ENCODE measurements at places on chromosomes 7 and 10.

DNA sequence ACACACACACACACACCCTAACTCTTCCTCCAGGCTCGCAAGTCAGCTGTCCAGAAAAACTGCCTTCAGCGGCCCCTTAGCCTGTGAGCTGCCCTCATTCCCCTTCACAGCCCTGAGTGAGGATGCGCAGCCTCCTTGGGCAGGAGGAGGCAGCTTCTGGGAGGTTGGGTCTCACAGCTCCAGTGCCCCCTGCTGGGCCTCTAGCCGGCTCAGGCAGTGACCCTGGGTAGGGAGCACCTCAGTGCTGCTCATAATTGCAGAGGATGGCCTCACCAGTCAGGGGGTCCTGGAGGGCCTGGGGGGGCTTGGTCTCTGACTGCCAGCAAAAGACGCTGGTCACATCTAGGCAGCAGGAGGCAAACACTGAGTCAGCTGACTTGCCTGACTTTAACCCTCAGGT lies 43.7 kb downstream of the ZNF273 start:
- DNase-seq = no peak

DNA sequence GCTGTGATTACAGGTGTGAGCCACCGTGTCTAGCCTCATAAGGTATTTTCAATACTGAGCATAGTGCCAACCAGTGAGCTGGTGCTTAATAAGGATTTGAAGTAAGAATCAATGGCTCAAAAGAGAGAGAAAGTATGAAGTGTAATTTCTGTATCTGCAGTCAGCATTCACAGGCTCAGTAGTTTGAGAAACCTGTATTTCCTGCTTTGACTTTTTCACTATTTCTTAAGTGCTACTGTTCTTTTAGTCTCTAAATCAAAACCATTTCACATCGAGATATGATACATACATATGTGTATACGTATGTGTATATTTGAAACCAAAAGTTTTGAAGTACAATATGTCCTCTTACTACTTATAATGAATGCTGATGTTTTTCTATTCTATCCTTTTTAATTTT lies 189.9 kb downstream of the PPP1R9A start:
- no peak for DNase-seq

GRCh38 chr7:84823530-84823929 lies 363.3 kb downstream of the SEMA3D start:
- no peak for DNase-seq

- DNase-seq = no peak
Observed at GRCh38 chr7:159109653-159110035, 35.0 kb downstream of the VIPR2 start.

GRCh38 chr7:85186083-85186520 lies 754 bp downstream of the SEMA3D start:
- peak; percentile 10 for DNase-seq

- DNase-seq = no peak
Observed at GRCh38 chr10:88964869-88965415, 12.4 kb upstream of the ACTA2 start.

GRCh38 chr10:101367569-101368453 lies 13.8 kb downstream of the BTRC start:
- no peak for DNase-seq

- DNase-seq = no peak
Observed at GRCh38 chr7:84162584-84162983, 32.0 kb downstream of the SEMA3A start.

GRCh38 chr10:70315276-70315675 lies 31.5 kb upstream of the NPFFR1 start:
- no peak for DNase-seq

GRCh38 chr7:138907850-138908249 lies 73.3 kb downstream of the KIAA1549 start:
- DNase-seq = no peak

DNA sequence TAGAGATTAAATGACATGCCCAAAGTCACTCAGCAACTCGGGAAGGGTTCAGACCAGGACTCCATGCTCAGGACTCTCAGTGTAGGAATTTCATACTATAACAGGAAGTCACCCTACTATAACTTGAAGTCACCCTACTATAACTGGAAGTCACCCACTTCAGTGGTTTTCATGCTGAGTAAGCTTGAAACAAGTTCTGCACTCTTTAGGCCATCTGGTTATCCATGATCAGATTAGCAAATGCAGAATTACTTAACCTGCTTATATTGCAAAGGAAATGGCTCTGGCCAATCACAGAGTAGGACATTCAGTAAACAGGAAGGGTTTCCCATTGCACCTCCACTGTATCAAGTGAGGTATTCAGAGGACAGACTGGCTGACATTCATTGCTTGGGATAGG lies 1240.4 kb downstream of the GATA3 start:
- peak; percentile 8 for DNase-seq

DNA sequence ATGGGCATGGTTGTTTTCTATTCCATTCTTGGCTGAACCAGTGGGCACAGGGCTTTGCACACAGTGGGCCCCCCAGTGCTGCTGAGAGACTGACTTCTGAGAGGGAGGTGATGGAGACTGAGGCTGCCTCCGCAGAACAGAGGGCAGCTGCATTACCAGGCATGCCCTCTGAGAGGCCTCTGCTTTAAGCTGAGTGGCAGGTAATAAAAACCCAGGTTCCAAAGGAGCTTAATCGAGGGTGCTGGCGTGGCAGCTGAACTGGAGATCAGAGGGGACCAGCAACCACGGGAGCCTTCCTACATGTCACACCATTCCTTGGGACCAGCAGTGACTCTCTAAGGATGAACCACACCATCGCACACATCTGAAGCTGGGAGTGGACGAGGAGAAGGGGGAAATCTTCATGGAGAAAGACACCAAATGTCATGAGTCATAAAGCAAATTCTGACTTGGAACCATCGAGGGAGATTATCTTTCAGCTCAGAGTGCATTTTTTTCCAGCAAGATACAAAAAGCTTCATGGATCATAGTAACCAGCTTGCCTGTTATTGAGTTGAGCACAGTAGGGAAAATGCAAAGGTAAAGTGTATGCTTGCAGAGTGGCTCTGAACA lies 24.6 kb downstream of the HIPK2 start:
- no peak for DNase-seq

- no peak for DNase-seq
Observed at GRCh38 chr7:15967551-15967950, 281.1 kb upstream of the MEOX2 start.

GRCh38 chr7:100152404-100152803 lies 3.7 kb downstream of the LAMTOR4 start:
- DNase-seq = no peak

DNA sequence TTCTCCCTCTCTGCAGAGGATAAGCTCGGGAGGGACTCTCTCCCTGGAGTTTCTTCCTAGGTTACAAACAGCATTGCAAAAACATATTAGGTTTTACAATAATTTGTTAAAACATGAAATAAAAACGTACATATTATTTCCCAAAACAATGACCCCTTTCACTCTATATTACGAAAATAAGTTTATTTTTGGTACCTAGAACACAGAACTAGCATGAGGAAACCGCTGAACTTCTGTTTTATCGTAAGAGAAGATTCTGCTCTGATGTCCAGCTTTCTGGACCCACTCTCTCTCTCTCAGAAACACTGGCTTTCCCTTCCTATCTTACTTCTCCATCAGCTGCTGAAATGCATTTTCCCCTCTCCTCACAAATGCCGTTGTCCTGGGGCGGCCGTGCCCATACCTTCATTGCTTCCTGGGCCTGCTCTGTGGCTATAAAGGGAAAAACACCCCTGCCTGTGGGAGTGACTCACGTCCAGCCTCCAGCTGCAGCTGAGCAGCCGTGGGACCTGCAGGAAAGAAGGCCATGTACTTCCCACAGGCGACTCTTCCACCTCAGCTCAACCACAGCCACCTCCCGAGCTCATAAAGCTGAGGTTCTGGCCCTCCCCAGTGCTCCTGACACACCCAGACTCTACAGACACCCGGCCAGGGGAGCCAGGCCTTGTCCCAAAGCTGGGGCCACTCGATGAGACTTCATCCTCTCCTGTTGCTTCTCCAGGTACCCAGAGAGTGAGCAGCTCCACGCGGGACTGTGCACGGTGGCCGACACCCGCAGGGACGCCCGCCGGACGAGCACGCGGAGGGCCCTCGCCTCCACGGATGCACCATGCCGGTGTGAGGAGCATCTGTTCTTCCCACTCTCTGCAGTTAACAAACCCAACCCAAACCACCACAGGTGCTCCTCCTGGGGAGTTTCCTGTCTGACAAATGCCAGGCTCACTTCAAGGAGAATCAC lies 3.1 kb downstream of the GPER1 start:
- DNase-seq = no peak

DNA sequence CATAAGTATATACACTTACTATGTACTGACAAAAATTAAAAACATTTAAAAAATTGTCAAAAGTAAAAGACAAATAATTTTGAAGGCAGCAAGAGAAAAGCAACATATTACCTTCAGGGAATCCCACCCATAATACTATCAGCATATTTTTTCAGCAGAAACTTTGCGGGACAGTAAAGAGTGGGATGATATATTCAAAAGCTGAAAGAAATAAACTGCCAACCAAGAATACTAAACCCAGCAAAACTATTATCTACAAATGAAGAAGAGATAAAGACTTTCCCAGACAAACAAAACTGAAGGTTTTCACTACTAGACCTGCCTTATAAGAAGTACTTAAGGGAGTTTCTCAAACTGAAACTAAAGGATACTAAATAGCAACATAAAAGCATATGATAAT lies 257.9 kb downstream of the TCF7L2 start:
- DNase-seq = no peak

DNA sequence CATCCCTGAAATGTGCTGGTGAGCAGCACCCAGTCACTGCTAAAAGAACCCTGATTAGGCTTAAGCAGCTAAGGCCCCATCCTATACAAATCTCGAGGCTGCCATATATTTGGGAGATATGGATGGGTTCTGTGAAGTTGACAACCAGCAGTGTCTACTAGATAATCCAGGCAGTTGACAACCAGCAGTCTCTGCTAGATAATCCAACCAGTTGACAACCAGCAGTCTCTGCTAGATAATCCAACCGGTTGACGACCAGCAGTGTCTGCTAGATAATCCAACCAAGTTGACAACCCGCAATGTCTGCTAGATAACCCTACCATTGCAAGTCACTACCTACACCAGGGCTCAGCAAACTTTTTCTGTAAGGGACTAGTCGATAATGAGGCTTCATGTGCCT lies 58.3 kb upstream of the KDM7A start:
- no peak for DNase-seq

DNA sequence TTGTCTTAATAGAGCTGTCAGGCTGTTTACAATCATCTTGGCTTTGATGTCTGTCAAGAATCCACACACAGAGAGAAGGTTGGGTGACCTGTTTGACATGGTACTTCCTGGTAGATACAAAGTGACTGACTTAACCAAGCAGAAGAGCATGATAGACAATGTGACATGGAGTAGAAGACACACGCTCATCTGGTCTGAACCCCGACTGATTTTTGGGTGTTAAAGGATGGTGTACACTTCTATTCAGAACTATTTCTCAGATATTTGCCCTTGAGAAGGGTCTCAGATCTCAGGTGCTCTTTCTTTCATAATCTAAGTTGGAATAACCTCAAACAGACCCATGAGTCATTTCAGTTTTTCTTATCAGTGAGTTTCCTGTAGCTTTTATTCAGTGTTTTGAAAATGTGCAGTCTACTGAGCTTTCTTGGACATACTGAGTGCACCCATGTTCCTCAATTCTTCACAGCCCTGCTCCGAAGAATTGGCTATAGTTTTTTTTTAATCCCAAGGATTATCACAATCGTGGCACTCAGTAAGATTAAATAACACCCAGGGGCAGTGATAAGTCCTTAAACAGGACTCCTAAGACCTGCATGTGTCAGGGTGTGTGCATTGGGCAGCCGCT lies 46.4 kb upstream of the NXPH1 start:
- no peak for DNase-seq

DNA sequence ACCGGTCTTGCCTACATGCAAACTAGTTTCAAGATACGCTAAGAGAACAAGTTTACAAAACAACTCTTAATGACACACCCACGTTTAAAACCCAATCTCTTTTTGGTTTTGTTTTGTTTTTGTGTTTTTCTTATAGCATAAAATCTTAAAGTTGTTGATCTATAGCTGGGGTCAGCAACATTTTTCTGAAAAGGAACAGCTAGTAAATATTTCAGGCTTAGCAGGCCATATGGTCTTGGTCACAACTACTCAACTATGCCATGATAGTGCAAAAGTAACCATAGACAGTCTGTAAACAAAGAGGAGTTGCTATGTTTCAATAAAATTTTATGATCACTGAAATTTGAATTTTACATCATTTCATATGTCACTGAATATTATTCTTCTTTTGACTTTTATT lies 327.4 kb downstream of the AGMO start:
- no peak for DNase-seq

- no peak for DNase-seq
Observed at GRCh38 chr7:55127135-55127551, 108.3 kb downstream of the EGFR start.

- DNase-seq = no peak
Observed at GRCh38 chr10:12067336-12067735, 1.4 kb upstream of the DHTKD1 start.

DNA sequence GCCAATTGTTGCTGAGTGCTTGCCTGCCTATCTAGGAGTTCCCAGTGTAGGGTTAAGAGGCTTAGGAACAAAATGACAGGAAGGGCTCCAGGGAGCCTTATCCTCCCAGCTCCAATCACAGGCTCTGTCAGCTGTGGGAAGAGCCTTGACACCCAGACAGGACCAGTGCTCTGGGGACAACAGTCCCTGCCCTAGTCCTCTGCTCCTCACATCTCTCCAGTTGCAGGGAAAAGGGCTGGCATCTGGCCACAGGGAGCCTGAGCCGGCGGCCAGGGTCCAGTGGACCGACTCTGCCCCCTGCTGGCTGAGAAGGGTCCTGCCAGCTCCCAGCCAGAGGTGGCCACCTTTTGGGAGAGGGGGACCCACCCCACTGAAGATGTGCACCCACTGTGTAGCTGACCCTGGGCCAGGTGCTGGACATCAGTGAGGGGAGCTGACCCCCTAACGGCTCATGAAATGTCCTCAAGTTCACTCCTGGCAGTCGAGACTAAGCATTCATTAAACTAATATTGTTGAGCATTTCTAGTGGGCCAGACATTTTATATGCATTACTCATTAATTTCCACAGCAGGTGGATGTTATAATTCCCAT lies 17.6 kb downstream of the DNAJB12 start:
- DNase-seq = peak; percentile 68

DNA sequence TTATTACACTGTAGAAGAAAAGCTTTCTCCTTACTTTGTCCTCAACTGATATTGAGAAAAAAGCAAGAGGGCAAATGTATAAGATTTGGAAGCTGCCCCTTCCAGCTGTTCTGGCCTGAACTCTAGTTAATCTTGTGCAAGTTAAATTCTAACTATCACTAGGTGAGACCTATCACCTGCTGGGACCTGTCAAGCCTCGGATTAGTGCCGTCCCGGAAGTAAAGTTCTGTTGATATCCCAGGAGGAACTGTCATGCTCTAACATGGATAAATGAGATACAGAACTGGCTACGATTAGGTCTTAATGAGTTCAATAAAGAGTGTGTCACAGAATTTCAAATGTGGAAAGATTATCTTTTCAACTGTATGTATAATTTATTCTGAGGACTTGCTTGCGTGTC lies 1.2 kb upstream of the BPGM start:
- DNase-seq = no peak

Data from GM13976 (cell line).